ENCODE measurements at places on chromosomes 5 and 9.

- no peak for DNase-seq
These were observed 94.9 kb upstream of the RANBP3L start for GRCh38 chr5:36396640-36397039.

DNA sequence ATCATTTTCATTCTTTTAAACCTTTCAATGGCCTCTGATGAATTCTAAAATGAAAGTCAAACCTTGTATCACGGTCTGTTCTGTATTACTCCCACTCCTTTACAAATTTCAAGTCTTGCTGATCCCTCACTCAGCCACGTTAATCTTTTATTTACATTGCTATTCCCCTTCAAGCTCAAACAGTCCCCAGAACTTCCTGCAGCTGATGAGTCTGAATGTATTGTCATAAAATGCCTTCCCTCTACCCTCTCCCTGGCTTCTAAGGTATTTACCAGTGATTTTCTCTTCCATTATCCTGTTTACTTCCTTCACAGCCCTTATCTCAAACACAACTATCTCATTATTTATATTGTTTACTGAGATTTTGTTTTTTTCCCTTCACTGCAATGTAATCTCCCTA, 562.3 kb upstream of the C9orf72 start:
- DNase-seq, result no peak

GRCh38 chr9:85224729-85225128, 517.0 kb downstream of the AGTPBP1 start:
- DNase-seq, result no peak

GRCh38 chr9:112179816-112180215, 4.7 kb upstream of the SUSD1 start:
- no peak for DNase-seq

GRCh38 chr5:158058208-158059120, 199.5 kb upstream of the CLINT1 start:
- no peak for DNase-seq

- no peak for DNase-seq
These were observed 100.3 kb downstream of the MRPS30 start for GRCh38 chr5:44909004-44909403.

DNA sequence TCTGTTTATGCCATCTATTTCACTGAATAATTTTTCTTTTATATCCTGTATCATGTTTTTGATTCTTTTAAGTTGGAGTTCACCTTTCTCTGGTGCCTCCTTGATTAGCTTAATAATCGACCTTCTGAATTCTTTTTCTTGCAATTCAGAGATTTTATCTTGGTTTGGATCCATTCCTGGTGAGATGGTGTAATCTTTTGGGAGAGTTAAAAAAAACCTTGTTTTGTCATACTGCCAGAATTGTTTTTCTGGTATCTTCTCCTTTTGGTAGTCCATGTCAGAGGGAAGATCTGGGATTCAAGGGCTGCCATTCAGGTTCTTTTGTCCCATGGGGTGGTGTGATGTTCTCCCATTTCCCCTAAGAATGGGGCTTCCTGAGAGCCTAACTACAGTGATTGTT, 800.8 kb upstream of the TYRP1 start:
- DNase-seq, result no peak

- DNase-seq, result no peak
These were observed 255.3 kb upstream of the SMARCA2 start for GRCh38 chr9:1759771-1760300.

DNA sequence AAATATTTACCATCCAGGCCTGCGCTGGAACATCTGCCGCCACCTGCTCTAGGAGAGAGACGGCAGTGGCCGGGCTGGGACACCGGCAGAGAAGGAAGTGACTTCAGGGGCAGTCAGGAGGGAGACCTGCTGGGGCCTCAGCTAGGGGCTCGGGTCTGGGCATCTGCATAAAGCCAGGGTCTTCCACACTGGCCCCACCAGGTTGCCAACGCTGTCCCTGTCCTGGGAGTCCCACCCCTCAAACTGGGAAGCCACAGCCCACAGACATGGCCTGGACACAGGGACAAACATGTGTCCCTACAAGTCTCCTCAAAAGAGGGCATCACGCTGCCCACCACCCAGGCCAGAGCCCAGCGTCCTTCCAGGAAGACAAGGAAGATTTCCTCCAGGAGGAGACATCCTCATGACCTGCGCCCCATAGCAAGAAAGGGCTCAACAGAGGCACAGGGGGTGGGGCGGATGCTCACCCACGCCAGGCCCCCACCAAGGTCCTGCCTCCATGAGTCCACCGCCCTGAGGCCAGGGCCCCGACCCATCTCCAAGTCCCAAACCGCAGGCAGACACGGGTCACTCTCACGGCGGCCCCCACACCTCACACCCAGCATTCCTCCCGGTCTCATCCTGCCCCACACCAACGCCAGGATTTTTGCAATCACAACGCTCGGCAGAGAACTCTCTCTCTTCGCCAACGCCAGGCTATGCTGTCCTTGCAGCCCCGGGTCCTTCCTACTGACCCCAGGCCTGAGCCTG, 9.0 kb downstream of the VAV2 start:
- no peak for DNase-seq

- no peak for DNase-seq
These were observed 15.0 kb upstream of the C5orf58 start for GRCh38 chr5:170217831-170218230.

GRCh38 chr9:122228568-122229484, at the start of gene LHX6:
LHX6 (minus strand) TSS chr9:122228957; CDS start chr9:122228740, 217 bp downstream.
- DNase-seq, result no peak

DNA sequence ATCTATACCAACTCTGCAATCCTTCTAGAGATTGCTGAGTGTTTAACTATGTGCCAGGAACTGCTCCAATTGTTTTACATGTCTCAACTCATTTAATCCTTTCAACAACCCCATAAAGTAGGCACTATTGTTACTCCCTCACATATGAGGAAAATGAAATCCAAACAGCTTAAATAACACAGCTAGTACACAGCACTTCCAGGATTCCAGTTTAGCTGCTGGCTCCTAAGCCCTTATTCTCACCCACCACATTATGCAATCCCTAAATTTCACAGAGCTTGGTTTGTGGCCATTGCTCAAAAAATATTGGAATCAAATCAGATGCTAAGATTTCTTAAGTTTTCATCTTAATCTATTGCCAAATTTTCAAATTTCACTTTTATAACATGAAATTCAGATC, 84.9 kb downstream of the PRELID2 start:
- no peak for DNase-seq

DNA sequence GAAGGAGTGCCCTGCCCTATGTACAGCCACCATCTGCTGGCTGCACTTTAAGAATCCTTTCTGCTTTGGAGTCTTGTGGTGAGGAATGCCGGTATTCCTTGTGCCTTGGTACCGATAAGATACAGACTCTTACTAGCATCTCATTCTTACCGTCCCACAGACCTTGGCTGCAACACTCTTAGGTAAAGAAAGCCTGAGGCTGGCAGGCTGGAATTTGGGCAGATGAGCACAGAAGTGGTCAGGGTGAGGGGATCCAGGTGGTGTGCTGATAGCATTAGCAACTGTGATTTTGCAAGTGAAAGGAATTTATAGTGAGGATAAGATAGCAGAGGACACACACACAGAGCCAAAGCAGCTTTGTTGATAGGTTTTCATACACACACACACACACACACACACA, 198.1 kb downstream of the ENC1 start:
- DNase-seq, result no peak

DNA sequence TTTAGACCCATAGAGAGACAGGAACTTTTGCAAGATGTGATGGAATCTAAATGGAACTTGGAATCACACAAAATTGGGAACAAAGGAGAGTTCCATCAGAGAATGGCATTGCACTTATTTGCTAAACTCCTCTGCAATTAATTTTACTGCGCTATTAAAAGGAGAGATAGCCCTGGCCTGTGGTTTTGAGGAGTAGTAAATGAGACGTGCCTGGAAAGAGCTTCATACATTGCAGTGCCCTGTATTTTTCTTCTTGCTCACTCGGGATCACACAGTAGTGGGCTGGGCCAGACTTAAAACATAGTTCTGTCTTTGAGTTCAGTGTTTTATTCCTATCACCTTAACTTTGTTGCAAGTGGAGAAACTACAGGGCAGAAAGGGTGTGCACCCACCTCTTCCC, 94.4 kb upstream of the SLC27A6 start:
- no peak for DNase-seq

DNA sequence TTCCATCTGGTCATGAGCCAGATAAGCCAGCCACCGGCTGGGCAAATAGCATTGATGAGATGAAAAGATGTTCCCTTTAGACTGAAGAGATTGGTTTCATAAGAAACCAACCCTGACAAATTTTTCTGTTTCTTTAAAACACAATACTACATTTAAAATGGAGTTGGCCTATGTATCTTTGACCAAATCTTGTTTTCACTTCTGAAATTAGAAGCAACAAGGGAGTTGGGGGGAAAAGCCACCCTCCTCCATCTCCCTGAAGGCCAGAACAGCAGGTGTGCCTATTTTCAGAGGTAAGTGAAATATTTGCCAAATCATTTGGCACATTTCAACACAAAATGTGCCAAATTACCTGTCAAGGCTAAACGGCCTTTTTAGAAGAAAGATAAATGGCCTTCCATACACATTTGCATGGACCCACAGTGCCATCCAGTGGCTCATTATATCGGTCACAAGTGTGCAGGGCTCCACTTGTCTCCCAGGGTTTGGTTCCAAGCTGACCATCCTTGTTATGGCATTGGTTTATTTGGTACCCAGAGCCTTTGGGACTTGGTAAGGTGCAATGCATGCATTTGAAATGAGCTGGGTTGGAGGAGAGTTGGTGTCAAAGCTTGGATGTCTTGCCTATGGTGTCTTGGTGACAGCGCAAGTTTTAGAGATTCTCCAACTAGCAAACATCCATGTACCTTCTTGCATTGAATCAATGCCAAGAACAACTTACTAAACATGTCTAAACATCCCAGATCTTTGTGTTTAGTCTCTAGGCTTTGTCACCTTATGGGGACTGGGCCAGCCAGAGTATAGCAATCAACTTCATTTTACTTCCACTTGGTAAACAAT, 372.0 kb upstream of the KIF2A start:
- no peak for DNase-seq

DNA sequence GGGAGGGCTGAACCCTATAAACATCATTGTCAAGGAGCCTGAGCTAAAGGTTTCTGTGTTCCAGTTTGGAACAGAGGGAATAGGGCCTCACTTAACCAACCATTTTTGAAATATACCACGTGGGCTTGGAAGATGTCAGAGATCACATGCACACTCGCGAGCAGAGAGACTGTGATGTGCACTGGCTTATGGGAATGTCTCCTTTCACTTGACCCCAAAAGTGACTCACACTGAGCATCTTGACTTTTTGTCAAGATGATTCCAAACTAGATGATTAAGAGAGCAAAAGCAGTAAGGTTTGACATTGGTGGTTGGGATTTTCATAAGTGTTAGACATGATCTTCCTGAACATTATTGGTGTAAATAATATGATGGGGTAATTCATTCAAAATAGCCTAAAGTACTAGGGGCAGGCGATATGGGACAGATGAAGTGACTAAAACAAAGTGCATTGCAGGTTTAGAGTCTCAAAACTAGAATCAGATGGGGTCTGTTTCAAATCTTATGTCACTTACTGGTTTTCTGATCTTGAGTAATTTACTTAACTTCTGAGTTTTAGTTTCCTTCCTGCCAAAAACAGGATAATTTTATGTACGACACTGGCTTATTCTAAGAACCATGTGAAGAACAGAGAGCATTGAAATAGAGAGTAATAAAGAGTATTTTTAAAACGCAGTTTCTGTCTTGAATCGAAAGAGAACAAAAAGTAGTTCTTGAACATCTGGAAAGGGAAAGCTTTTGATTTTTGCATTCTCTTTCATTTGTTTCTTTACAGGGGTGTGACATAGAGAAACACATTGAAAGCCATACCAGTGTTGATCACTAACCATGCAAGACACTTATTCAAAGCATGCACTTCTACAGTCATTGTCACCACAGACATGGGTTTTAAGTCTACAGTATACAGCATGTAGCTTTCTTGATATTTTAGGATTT, 383.0 kb downstream of the DIRAS2 start:
- no peak for DNase-seq

DNA sequence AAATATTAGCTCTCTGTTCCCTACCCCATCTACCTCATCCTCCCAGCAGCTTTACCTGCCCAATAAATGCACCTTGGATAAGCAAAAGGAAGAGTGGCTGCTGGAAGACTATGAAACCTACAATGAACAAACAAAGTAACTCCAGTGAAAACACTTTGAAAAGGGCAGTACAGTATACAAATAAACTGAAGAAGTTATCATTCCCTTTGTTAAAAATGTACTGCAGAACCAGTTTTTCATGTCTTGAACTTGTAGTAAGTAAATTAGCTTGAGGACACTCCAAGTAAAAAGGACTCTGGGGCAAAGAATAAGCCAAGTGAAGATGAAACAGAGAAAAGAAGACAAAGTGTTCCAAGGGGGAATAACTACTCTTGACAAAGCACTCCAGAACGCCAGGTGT, 457.1 kb downstream of the DTWD2 start:
- DNase-seq, result no peak

GRCh38 chr5:139693676-139694364, 45.7 kb downstream of the CXXC5 start:
- DNase-seq, result no peak

DNA sequence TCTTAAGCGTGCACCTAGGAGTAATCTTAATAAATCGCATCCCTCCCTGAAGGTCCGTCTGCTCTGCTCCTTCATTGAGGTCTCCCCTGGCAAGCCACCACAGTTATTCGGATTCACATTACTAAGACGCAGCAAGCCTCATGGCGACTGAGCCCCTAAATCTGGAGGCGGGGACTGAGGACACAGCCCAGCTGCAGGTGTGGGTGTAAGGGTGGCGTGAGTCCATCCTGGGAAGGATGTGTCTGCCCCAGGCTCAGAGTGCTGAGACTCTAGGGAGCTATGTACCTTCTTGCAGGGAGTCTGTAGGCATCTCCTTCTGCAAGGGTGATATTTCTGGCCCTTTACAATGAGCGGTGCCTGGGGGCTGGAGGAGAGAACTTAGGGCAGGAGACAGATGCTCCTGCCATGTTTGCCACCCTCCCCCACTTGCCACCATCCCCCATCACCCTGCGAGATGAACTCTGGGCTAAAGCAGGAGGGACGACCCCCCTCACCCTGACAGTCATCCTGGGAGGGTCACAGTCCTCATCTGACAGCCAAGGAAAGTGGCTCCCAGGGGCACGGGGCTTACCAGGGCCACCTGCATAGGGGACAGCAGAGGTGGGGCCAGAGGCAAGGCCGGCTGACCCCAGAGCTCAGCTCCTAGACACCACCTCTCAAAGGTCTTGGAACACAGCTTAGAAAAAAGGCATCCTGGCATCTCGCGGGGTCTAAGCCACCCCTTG, 76.4 kb upstream of the FCN1 start:
- DNase-seq, result no peak

GRCh38 chr5:144436007-144436406, 265.3 kb downstream of the KCTD16 start:
- no peak for DNase-seq

Data from stimulated activated CD8-positive, alpha-beta memory T cell treated with anti-CD3 and anti-CD28 coated beads, Interleukin-7, amount 100 ng/mL, for 48 hours (primary cell).